ENCODE measurements at places on chromosomes 6 and 20. TPM values are rescaled to one million over a fixed set of nuclear protein-coding genes. Genes with fewer than 3 reads are reported as not detected.

DNA sequence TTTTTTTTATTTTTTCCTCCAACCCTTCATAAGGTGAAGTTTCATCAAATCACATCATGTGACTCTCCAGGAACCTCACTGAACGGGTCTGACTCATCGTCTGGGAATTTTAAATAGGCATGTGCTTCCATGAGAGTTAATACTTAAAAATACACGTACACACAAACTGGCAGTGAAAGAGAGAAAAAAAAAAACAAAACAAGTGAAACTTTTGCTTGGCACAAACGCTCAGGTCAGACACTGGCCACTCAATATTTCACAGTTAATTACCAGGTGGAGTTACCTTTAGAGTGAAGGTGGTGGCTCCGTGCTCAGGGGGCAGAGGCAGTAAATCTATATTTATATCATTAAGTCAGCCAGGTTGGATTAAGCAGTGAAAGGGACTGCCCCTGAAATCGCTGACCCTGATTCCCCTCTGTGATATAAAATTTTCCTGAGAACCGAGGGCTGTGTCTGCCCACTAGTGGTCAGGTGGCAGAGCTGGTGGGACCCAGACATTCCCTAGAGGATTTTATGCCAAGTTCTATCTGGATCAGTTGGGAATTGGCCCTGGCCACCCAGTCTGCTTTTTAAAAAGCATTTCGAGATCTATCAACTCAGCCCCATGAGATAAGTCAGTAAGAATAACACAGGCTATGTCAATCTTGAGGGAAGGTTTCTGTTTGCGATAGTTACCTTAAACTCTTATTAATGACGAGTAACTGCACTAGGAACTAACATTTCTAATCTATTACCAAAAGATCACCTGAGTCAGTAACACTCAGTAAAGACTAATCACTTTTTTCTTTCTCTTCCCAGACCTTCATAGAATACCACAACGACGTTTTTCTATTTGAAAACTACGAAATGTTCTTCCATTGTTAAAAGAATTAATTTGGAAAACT lies 259.1 kb downstream of the HDGFL1 start:
- peak; percentile 43 for DNase-seq

DNA sequence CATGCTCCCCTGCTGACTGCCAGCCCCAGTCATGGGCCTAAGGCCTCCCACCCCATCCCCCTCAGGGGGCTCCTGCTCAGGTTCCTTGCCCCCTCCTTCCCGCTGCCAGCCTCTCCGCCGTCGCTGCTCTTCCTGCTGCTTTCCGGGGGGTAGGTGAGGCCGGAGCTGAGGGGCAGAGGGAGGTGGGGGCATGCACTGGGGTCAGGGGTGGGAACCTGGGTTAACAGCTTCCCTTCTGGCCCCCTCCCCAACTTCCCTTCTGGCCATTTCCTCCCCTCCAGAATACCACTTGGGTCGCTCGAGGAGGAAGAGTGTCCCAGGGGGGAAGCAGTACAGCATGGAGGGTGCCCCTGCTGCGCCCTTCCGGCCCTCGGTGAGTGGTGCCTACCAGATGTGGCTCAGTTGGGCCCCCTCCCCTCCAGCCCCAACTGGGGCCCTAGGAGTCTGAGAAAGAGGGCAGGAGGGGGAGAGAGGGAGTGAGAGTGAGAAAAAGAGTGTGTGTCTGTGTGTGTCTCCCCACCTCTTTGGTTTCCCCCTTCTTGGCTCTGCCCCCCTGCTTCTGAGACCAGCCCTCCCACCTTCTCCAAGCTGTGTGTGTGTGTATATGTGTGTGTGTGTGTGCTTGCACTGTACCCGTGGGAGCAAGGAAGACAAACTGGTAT lies 12.1 kb downstream of the SYNGAP1 start:
- no peak for DNase-seq

GRCh38 chr20:1462001-1462400 lies 4.6 kb downstream of the NSFL1C start:
- DNase-seq = no peak

- no peak for DNase-seq
Observed at GRCh38 chr6:114785235-114786127, 442.7 kb upstream of the HS3ST5 start.

GRCh38 chr20:42098418-42098817 lies 480.2 kb upstream of the CHD6 start:
- DNase-seq = no peak

- DNase-seq = no peak
Observed at GRCh38 chr6:89315249-89315885, at the start of gene GABRR2. Gene GABRR2 (minus strand): TSS chr6:89315299. CDS start chr6:89315165, 134 bp downstream.

- DNase-seq = no peak
Observed at GRCh38 chr6:149681209-149681608, 32.7 kb upstream of the KATNA1 start.

DNA sequence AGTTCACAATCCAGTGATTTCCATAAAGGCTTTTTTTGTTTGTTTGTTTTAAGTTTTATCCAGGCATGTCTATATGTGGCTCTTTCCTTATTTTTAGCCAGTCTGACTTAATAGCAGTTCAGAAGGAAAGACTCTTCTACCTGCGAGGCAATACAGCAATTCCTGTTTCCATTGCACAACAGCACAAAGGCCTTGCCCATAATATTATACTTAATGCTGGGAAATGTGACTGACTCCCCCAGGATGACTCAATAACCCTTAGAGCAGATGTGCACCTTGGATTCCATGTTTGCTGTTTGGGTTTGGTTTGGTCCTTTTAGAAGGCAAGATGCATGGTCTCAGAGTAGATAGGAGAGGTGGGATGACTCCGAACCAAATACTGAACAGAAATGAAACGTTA lies 184.1 kb downstream of the MTFR2 start:
- no peak for DNase-seq

GRCh38 chr20:15199698-15200097 lies 862.3 kb upstream of the FLRT3 start:
- DNase-seq = no peak

DNA sequence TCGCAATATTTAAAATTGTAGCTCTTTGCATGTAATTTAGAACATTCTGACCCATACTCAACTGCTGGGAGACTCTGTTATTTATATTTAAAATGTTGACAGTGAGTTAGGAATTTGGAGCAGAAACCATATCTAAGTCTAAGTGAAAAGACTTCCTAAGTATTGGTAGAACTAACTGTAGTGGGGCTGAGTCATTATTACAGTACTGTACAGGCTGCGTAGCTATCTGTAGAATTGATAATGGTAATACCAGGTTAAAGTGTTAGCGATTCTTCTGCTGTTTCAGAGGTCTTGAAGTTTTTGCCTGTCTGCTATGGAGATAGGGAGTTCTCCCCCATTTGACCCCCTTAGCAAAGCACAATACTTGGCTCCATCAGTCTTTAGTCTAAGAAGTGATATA lies 3.6 kb downstream of the TOP1 start:
- DNase-seq = no peak

DNA sequence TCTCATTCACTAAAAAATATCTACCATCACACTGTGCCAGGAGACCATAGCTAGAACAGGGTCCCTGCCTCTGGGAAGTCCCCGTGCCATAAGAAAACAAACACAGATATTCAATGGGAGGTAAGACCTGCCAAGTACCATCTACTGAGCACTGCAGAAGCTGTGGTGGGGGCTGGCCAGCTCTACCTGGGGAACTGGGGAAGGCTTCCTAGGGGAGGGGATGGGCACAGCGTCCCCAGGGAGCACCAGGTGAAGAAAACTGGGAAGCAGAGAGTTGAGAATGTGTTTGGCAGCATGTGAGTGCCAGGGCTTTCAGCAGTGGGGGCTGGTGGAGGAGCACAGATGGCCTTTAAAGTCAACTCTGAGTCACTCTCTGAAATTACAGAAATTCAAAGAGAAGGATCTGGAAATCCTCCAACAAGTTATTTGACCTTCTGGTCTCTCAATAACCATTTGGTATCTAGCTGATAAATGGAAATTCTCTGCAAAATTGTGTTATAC lies 85.2 kb downstream of the SHLD1 start:
- DNase-seq = no peak

DNA sequence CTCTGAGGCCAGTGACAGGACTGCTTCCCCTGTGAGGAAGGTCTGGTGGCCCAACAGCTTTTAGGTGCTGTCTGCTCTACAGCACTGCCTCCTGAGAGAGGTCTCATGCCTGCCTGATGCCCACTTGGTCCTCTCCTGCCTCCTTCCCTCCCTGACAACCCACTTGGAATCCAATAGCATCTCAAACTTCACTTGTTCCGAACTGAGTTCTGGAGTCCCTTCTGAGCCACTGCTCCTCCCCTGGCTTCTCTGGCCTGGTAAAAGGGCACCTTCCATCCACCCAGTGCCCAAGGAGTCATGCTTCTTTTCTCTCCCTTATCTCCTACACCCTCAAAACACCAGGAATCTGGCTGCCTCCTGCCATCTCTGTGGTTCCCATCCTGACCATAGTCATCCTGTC lies 1.9 kb downstream of the MAVS start:
- no peak for DNase-seq

DNA sequence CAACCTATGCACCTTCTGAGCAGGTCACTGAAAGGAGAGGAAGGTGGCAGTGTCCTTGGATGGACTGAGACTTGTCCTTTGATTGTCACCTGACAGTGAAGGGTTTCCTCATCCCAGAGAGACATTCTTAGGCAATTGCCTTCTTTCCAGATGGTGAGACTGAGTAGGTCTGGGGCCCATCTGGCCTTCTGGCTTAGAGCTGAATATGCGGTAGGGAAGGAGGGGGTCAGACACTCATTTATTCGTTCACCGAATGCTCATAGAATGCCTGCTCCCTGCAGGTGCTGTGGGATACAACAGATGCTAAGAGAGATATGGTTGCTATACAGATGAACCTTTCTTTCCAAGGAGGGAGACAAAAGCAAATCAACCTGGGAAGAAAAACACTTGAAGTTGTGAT lies 76.8 kb downstream of the BMP6 start:
- DNase-seq = no peak

DNA sequence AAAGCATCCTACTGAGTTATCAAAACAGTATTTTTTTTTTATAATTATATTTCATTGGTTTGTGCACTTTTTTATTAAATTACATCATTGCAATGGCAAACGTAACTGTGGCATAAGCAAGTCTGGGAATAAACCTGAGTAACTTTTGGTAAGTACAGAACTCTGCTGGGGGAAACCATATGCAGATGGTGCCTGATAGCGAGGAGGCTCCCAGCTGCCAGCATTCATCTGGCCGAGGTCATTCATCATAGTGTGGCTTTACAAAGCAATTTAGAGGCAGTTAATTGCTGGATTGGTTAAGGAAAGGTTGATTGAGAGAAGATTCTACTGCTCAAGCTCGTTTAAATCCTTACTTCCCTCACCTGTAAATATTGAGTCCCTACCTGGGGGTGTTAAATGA lies 52.6 kb downstream of the HECA start:
- no peak for DNase-seq

- no peak for DNase-seq
Observed at GRCh38 chr6:30763618-30764489, 19.5 kb upstream of the IER3 start.

DNA sequence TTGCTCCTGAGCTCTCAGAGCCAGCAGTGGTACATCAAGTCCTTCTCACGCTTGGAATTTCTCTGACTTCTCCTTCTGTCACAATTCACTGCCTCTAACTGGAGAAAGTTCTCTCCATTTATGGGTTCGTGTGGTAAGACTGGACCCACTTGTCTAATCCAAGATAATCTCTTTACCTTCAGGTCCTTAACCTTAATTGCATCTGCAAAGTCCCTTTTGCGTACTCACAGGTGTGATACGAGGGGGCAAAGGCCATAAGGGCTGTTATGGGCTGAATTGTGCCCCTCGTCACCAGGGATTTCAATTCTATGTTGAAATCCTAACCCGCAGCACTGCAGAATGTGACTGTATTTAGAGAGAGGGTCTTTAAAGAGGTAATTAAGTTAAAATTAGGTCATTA lies 27.5 kb upstream of the TBC1D22B start:
- DNase-seq = no peak

- no peak for DNase-seq
Observed at GRCh38 chr20:50805349-50805684, 10.5 kb downstream of the BCAS4 start.

- no peak for DNase-seq
Observed at GRCh38 chr20:34859367-34859766, 13.3 kb downstream of the GGT7 start.

DNA sequence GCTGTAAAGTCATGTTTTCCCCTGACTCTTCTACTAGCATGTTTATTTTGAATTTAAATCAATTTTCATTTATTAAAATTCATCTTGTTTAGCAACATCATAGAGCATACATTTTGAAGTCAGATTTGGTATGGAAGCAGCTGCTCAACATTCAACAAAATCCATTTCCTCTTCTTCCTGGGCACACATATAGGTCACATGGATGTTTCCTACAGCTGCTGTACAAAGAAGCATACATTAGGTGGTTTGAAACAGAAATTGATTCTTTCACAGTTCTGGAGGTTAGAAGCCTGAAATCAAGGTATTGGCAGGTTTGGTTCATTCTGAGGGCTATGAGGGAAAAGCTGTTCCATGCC lies 495.2 kb downstream of the RFPL4B start:
- DNase-seq = no peak

- DNase-seq = no peak
Observed at GRCh38 chr20:38320221-38320620, 16.3 kb downstream of the BPI start.

DNA sequence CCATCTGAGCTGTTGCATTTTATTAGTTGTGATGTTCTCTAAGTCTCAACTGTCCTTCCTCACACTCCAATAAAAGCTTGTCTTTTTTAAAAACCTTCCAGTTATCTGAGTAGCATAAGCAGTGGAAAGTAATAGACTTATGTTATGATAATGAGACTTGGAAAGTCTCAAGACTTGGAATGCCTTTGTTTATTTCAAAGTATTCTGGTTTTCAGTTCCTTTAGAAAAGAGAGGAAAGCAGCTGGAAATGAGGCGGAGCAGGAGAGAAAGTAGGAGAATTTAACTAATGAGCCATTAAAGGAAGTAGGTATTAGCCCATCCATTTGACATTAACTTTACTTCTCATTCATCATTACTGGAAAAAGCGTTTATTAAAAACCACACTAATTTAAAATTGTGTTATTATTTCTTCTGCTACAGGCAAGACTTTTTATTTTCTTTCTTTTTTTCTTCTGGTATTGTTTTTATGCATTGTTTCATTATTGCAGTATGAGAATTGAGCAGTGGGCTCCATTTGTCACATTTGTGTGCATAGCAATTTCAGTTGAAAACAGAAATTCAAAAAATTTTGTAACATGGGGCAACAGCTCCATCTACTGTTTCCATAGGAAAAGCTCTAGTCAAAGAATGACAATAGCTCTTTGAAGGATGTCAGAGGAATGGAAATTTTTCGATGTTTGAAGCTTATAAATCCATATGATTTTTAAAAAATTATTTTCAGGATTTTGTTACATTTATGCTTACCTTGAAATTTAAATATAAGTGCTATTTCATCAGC lies 194.8 kb downstream of the COL9A1 start:
- DNase-seq = no peak

DNA sequence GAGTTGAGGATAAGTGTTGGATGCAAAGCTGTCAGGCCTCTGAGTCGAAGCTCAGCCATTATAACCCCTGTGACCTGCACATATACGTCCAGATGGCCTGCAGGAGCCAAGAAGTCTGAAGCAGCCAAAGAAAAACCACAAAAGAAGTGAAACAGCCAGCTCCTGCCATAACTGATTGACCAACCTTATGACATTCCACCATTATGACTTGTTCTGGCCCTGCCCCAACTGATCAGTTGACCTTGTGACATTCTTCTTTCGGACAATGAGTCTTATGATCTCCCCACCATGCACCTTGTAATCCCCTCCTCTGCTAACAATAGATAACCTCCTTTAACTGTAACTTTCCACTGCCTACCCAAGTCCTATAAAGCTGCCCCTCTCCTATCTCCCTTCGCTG lies 133.7 kb upstream of the AGPAT4 start:
- DNase-seq = no peak

OR12D3 gene
- not detected for total RNA-seq

SEMG1 gene
- total RNA-seq = not detected

RAET1G gene
- total RNA-seq = 4.5 TPM

MACROD2 gene
- total RNA-seq = 24.0 TPM

CD24 gene
- 207 TPM for total RNA-seq

ADGRF1 gene
- 0.17 TPM for total RNA-seq

ADGB gene
- total RNA-seq = 1.8 TPM

Data from lower leg skin (tissue), 4 donors.